ENCODE measurements at places on chromosomes 5 and 9. TPM values are rescaled to one million over a fixed set of nuclear protein-coding genes. Genes with fewer than 3 reads are reported as not detected.

The PRSS3 gene
- 0.75 TPM for polyA plus RNA-seq

The ZNF883 gene
- 1.3 TPM for polyA plus RNA-seq

The ZNF354C gene
- 2.0 TPM for polyA plus RNA-seq

GRCh38 chr9:4143936-4144717, 155.7 kb downstream of the GLIS3 start:
- no peak for DNase-seq

DNA sequence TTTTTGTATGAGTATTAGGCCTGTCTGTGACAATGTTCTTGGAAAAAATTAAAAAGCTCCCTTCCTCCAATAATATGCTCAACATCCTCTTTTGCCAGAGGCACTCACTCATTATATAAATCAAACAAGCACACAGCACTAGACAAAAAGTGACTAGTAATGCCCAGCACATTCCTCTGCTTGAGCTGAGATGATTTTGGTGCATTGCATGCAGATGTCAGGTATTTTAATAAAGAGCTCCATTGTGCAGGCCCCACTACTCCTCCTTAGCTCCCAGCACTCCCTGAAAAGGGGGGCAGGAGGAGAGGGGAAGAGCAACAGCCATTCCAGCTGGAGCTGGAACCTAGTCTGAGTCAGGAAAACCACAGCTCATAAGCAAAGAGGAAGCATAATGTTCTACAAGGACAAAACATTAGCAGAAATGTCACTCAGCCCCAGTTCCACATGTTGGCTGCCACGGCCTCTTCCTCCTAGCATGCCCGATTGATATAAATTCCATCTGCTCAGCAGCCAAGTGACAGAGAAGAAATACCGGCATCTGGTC, 348.5 kb downstream of the BNC2 start:
- DNase-seq, result peak; percentile 91

- DNase-seq, result no peak
Measured at GRCh38 chr5:173767574-173768266, 120.4 kb upstream of the CPEB4 start.

- no peak for DNase-seq
Measured at GRCh38 chr9:2300325-2300724, 285.2 kb downstream of the SMARCA2 start.

GRCh38 chr9:95102001-95102433, 215.5 kb downstream of the FANCC start:
- DNase-seq, result no peak

- DNase-seq, result no peak
Measured at GRCh38 chr5:175448276-175448675, 4.3 kb upstream of the DRD1 start.

DNA sequence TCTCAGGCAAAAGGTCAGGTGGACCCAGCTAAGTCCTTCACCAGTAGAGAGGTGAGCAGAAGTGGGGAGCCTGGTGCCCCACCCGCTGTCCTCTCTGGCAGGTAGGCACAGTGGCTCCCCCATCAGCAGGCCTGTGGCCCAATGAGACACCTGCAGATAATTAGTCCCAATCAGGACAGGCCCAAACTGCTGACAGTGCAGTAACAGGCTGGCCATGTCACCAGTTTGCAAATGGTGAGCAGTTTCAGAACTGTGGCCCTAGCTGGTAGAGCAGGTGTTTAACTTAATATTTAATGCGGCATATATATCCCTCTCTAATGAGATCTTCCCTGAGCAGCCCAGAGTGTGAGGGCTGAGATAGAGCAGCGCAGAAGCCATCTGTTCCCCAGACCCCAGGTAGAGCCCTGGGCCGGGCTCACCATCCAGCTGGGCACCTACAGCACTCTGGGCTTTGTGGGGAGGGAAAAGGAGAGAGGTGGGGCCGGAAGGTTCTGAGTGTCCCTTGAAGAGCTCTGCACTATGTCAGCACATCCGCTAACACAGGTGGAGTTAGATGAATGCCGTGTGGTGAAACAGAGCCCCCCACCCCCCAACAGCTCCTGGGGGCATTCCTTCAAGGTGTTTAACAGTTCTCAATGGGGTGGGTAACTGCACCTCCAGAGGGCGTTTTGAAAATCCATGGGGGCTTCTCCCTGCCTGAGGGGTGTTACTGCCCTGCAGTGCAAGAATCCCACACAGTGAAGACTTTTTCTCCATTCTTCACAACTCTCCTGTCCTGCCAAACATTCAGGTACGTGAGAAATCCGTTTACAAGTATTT, 120.5 kb downstream of the PAX5 start:
- no peak for DNase-seq

All from BJ (cell line).